ENCODE measurements at places on chromosomes 4 and X.
A peak's percentile ranks its signal among the peaks of the same experiment; 100 is the strongest.

GRCh38 chrX:1462596-1463251, 10.0 kb upstream of the ASMTL start:
- DNase-seq = peak; percentile 85

DNA sequence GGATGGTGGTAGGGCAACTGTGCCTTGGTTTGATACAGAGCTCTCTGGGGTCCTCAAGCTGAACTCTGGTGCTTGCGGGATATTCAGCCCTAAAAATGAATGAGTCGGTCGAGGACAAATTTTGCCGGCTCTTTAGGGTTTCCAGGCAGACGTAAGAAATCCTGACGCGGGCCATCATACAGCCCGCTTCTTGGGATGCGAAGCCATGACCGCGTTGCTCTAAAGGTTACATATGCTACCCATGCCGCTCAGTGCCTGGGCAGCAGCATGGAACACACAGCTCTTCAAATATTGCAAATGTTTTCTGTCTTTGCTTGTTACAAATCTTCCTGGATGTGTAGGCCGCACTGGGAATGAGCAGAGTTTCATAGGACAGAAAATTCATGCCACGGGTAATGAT, 55.6 kb downstream of the NBDY start:
- no peak for DNase-seq

DNA sequence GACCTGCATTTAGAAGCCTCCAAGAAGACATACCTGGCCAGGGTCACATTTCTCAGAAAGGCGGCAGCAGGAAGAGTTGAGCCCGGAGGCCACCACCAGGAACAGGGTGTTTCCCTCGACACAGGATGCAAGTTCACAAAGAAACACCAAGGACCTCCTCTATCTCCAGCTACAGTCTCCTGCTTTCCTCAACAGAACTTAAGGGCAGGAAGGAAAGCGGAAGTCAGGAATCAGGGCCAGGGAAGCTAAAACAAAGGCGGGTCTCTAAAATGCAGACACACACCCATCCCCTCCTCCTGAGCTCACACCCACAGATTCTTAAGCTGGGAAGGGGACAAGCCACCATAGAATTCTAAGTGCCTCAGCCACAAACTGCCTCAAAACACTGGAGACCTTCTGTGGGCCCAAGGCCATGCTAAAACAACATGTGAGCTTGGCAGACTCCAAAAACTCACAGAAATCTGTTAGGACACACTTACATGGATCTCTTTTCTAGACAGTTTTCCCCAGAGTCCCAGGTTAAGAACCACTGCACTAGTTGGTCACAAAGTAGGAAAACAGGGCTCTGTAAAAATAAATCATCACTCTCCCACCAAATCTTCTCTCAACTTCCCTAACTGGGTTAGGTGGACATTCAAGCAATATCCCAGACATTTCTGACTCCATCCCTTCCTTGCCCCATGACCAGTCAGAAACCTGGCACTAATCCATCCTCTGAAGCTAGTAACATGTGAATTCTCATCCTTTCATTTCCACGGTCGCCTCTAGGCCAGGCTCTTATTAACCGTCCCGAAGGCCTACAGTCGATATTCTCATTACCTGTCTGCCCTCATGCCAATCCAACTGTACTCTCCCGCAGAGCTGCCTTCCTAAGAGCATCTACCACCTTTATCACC, 163.2 kb downstream of the APBB2 start:
- no peak for DNase-seq

DNA sequence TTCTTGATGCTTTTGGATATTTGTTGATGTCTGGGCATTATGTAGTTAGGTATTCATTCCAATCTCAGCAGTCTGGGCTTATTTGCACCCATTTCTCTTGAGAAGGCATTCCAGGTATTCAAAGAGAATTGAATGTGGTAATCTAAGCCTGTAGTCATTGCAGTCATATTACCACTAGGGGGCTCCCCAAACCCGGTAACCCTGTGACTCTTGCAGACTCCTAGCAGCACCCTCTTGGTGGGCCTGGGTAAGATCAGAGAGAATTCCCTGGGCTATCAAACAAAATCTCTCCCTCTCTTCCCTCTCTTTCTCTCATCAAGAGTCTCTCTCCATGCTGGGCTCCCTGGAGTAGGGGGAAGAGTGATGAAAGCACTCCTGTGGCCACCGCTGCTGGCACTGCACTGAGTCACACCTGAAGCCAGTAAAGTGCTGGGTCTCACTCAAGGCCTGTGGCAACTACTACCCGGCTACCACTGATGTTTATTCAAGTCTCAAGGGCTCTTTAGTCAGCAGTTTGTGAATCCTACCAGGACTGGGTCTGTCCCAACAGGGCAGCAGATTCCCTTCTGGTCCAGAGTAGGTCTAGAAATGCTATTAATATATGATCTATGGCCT, 187.7 kb upstream of the NUDT10 start:
- peak; percentile 7 for DNase-seq

DNA sequence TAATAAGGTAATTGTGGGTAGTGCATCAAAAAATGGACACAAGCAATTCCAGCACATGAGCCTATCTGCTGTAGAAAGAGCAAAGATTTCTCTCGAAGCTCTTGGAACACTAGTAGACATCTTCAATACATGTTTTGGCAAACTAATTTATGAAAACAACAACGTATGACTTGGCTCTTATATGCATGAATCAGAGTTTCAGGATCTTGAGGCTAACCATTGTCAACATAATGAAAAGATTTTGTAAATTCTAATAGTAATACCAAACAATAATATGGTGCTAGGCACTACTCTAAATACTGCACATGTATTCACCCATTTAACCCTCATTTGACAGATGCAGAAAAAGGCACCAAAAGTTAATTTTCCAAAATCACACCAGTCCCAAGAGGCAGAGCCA, 25.1 kb upstream of the ANKRD50 start:
- DNase-seq = no peak

All from CD4-positive, alpha-beta T cell treated with Interleukin-1 beta for 1 hour (primary cell).